Stimulated activated CD8-positive, alpha-beta memory T cell treated with anti-CD3 and anti-CD28 coated beads, Interleukin-15, amount 100 ng/mL, for 24 hours (primary cell): ENCODE measurements at places on chromosomes 2 and 18.

GRCh38 chr2:99701503-99701902, 211.7 kb upstream of the REV1 start:
- DNase-seq = no peak

- peak; percentile 19 for DNase-seq
These were observed 743 bp downstream of the XPO1 start for GRCh38 chr2:61537277-61537949.

- no peak for DNase-seq
These were observed 336.9 kb upstream of the PIK3C3 start for GRCh38 chr18:41618147-41618546.

GRCh38 chr18:41569867-41570266, 385.2 kb upstream of the PIK3C3 start:
- no peak for DNase-seq

DNA sequence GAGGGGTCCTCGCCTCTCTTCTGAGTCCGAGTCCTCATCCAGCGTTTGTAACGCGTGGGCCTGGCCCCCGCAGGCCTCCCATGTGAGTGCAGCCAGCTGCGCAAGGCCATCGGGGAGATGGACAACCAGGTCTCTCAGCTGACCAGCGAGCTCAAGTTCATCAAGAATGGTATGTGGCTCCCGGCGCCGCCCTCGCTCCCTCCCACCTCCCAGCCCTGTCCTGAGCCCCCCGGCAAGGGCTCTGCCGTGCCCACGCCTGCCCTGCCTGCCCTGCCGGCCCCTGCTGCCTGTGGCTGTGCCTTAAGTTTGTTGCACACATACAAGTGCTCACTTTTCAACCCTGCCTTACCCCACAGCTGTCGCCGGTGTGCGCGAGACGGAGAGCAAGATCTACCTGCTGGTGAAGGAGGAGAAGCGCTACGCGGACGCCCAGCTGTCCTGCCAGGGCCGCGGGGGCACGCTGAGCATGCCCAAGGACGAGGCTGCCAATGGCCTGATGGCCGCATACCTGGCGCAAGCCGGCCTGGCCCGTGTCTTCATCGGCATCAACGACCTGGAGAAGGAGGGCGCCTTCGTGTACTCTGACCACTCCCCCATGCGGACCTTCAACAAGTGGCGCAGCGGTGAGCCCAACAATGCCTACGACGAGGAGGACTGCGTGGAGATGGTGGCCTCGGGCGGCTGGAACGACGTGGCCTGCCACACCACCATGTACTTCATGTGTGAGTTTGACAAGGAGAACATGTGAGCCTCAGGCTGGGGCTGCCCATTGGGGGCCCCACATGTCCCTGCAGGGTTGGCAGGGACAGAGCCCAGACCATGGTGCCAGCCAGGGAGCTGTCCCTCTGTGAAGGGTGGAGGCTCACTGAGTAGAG, 14.4 kb upstream of the ALLC start:
- no peak for DNase-seq

DNA sequence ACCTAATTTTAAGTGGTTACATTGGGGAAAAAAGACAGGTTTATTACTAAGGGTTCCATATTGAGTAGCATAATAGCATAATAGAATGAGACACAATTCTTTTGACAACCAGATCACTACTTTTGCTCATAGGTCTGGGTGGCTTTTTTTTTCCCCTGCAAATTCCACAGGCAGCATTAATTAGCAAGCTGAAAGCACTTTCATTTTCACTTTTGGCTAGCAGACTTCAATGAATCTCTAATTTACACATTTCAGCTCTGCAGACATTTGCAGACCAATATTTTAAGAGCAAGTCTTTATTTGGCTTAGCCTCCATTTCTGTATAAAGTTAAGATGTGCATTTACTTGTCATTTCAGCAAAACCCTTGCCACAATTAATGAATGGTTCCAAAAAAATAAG, 185.5 kb downstream of the NOL4 start:
- DNase-seq = no peak

DNA sequence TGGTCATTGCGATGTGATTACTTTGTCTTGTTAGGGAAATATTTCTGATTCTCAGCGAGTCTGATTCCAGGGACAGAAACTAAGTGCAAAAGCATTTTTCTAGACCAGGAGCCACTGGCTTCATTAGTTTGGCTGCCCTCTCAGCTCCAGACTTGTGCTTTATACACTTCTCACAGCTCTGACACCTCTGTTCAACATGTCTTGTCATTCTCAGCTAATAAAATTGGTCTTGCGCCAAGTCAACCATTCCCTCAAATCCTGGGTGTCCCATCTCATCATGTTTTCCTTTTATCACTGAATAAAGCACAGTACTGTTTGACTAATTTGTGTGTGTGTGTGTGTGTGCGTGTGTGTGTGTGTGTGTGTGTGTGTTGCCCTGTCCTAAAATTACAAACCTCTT, 215.5 kb upstream of the EPHA4 start:
- no peak for DNase-seq

- DNase-seq = no peak
These were observed 72.0 kb downstream of the INPP5D start for GRCh38 chr2:233131936-233132720.

- DNase-seq = no peak
These were observed 1.9 kb downstream of the CTLA4 start for GRCh38 chr2:203869223-203870042.
